ENCODE measurements at places on chromosomes 7 and 10.
A peak's percentile ranks its signal among the peaks of the same experiment; 100 is the strongest.

- DNase-seq, result no peak
Measured at GRCh38 chr10:91976317-91977051, 52.9 kb downstream of the BTAF1 start.

- no peak for DNase-seq
Measured at GRCh38 chr10:119320981-119321380, 113.6 kb downstream of the GRK5 start.

DNA sequence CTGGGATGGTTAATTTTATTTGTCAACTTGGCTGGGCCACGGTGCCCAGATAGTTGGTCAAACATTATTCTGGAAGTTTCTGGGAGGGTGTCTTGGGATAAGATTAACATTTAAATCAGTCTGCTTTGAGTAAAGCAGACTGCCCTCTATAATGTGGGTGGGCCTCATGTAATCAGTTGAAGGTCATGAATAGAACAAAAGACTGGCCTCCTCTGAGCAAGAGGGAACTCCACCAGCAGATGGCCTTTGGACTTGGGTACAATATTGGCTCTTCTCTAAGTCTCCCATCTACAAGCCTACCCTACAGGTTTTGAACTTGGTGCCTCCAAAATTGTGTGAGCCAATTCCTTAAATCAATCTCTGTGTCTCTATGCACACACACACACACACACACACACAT, 61.8 kb downstream of the PLXNA4 start:
- no peak for DNase-seq

DNA sequence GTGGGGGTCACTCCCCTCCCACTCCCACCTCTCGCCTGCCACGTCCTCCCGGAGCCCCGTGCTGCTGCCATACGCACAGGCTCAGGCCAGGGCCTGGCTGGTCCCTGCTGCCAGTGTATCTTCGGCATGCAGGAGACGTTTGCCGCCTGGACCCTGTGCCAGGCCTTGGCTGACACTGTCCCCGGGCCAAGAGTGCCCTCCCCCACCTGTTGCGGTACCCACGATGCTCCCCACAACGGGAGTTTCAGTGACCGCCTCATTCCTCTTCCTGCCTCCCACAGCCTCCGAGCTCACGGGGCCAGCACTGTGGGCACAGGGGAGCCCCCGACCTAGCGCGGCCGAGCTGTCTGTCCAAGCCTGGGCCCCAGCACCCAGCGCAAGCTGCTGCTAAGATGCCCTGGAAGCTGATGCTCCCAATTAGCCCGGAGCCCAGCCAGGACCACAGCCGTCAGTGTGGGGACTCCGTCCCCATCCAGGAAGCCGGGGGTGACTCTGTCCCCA, 7.4 kb downstream of the TTYH3 start:
- no peak for DNase-seq

DNA sequence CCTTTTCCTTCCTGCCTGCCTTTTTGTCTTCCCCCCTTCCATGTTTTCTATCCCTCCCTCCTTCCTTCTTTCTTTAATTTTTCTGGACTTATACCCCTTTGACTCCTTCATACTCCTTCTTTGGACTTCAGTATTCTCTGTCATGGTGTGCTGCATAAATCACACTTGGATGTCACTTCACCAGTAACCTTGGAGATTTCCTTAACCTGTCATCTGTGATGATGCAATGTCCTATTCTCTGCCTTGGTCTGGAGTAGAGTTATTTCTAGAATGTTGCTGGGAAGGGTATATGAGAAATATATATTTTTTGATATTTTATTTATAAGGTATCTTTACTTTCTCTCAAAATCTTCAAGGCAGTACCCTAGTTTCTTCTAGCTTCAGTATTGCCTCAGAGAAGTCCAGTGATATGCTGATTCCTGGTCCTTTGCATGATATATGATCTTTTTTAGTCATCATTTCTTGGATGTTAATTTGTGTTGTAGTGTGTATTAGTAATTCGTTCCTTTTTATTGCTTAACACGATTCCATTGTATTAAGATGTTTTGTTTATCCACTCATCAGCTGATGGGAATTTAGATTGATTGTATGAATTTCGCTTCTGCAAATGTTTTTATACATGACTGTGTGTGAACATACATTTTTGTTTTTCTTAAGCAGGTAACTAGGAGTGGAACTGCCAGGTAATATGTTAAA, 206.9 kb upstream of the MBL2 start:
- DNase-seq, result no peak

GRCh38 chr7:105429746-105430612, 41.3 kb upstream of the SRPK2 start:
- peak; percentile 46 for DNase-seq

DNA sequence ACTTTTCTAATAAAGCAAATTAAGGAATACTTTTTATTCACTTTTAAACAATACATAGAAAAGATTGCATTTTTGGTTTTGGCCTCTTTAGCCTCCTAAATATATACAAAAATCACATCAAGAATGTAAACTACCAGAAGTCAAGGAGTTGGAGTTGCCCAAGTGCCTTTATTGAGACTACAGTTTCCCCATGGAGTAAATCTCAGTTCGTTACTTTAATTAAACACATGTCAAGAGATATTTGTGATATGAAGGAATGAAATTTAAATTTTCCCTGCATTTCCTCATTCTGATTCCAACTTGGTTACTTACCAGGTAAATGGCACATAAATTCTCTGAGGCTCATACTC, 492.9 kb downstream of the TNS3 start:
- no peak for DNase-seq

- DNase-seq, result no peak
Measured at GRCh38 chr10:26903431-26904217, 42.9 kb upstream of the ABI1 start.

GRCh38 chr10:87862679-87863052, 667 bp downstream of the KLLN start:
- DNase-seq, result no peak

DNA sequence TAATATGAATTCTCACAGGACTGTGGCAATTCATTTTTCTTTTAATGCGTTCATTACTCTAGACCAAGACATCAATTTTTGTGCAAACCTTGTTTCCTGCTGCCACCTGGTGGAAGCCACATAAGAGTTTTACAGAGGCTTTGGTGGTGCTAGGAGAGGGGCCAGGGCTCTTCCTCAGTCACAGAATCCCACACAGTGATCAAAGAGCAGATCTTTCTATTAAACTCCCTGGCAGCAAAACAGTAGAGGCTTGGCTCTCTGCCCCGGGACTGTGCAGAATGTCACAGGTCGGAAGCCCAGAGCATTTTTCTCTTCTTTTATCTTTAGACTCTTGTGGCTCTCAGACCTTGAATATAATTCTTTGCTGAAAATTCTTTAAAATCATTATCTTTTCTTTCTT, 506.4 kb upstream of the C7orf33 start:
- DNase-seq, result peak; percentile 14

DNA sequence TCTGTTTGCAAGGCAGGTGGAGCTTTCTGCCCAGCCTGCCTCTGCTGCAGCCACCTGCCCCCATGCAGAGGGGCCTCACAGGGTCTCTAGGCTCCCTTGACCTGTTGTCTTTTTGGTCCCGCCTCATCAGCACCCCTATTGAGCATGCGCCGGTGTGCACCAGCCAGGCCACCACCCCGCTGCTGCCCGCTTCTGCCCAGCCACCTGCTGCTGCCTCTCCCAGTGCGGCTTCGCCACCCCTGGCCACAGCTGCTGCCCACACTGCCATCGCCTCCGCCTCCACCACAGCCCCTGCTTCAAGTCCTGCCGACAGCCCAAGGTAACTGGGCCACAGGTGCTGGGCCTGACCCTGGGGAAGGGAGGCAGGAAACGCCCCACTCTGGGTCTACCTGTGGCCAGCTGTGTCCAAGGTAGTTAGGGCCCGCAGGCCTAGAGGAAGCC, 38.1 kb downstream of the LDB3 start:
- DNase-seq, result no peak

- DNase-seq, result no peak
Measured at GRCh38 chr7:21300692-21301091, 127.2 kb upstream of the SP4 start.

DNA sequence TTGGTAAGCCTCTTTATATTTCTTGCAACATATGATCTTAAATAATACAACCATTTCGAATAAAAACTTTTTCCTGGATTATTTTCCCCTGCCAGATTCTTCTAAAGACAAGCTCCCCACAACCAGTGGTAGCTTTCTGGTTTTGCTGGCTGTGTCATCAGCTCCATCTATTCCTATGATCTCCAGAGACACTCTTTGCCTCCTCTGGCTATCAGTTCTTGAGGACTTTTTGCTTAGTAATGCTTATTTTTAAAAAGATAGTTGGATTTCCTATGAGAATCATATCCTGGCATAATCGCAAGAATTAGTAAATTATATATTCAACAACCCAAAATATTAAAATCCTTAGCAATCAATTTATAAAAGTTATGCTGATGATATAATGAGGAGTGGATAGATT, 103.8 kb upstream of the SLC26A5 start:
- no peak for DNase-seq

GRCh38 chr7:861222-861621, 15.1 kb upstream of the GET4 start:
- DNase-seq, result no peak

DNA sequence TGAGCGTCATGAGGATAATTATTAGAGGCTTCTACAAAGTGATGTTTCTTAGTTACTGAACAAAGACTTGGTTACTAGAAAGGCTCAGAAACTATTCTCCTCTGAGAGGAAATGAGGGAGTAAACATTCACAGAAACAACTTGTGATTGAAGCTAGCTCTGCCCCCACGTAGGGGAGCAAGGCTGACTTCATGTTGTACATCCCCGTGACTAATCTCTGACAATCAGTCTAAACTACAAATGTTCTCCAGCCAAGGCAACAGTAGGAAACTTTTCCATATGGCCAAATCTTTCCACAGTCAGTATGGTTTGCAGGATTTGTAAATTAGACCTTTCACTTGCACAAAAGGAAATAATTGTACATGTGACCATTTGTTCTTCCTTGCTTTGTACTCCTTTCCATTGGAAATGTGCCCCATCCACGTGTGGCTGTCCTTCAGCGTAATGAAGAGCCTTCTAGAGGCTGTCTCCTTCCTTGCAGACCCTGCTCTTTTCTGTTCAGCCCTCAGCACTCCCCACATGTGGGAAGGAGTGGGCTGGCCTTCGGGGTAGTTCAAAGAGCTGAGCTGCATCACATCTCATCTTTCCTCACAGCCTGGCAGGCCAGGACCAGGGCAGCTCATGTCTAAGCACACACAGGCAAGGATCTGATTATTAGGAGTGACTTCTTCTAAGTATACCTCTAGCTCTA, 93.5 kb downstream of the PCGF5 start:
- no peak for DNase-seq

- DNase-seq, result no peak
Measured at GRCh38 chr7:158614700-158615099, 27.1 kb upstream of the PTPRN2 start.

- no peak for DNase-seq
Measured at GRCh38 chr7:24049296-24049695, 234.7 kb upstream of the NPY start.

DNA sequence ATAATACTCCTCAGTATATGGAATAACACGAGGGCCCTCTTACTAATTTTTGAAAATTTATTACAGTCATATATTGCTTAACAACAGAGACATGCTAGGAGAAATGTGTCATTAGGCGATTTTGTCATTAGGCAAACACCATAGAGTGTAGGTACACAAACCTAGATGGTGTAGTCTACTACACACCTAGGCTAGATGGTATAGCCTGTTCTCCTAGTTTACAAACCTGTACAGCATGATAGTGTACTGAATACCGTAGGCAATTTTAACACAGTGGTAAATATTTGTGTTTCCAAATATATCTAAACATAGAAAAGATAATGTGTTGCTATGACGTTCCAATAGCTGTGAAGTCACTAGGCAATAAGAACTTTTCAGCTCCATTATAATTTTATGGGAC, 12.8 kb downstream of the OR2F1 start:
- no peak for DNase-seq

- DNase-seq, result peak; percentile 73
Measured at GRCh38 chr10:110671788-110672579, 27.8 kb downstream of the RBM20 start.

- no peak for DNase-seq
Measured at GRCh38 chr10:33802566-33802965, 468.1 kb upstream of the NRP1 start.

DNA sequence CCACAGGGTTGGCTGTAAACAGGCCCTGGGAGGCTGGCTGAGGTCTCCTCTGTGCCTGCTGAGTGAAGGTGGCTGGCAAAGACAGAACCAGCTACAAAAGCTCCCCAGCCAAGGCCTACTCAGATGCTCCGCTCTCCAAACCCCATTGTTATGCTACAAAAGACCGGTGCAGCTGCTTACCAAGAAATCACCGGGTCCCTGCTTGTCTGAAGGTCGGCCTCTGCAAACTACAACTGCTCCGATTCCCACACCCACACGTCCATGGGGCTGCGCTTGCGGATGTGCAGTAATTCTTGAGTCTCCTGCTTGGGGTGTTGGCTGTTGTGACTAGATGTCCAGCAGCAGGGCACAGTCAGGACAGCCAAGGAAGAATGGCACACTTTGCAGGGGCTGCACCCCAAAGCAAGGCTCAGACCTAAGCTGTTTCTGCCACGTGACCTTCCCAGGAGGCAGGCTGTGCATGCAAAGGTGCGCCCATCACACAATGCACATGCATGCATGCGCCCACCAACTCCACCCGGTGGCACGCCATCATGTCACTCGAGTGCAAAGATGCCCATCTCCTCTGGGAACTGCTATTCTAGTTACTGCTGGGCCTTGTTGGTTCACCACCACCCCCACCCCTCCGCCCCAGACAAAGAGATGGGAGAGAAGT, 97.8 kb downstream of the OAT start:
- DNase-seq, result no peak

GRCh38 chr7:143214789-143215679, 6.8 kb upstream of the TAS2R40 start:
- peak; percentile 55 for DNase-seq

GRCh38 chr10:24231200-24231599, 22.3 kb downstream of the KIAA1217 start:
- no peak for DNase-seq

GRCh38 chr10:62736168-62736546, 68.4 kb upstream of the ADO start:
- no peak for DNase-seq

DNA sequence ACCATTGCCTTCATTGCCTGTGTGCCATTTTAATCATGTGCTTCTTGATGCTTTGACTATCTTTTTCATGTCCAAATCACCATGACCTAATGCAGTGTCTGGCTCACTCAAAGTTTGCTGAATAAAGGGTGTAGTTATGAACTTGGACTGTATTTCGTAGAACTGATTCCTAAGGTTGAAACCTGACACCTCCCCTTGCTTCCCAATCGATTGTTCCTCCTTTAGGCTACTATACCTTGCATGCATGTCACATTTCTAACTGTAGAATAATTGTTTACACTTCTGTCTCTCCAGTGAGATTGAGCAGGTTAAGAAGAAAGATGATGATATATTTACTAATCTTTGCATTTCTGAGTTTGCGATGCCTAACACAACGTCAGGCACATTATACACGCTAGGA, 41.0 kb upstream of the CDK1 start:
- DNase-seq, result no peak

DNA sequence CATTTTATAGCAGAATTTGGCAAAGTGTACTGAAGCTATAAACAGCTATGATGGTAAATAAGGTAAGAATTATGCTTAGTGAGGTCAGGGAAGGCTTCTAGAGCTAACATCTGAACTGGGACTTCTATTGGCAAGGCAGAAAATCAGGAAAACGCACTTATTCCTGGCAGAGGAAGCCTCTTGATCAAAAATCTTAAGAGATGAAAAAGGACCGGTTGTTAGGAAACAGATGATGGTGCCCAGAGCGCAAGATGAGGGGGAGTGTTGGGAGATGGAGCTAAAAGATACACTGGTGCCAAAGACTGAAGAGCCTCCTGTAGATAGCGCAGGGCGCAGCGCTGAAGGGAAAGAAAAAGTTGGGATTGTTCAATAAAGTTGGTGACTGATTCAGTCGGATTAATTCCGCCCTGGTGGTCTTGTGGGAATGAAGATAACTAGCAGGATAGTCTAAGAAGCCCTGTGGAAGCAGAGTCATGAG, 550 bp upstream of the CALU start:
- no peak for DNase-seq

All from stimulated activated CD4-positive, alpha-beta T cell treated with anti-CD3 and anti-CD28 coated beads, Interleukin-2, amount 100 ng/mL, for 24 hours (primary cell).